Effector memory CD8-positive, alpha-beta T cell (primary cell): ENCODE measurements at places on chromosomes 7 and 10.

- no peak for DNase-seq
Measured at GRCh38 chr7:129517931-129518330, 15.6 kb downstream of the SMKR1 start.

DNA sequence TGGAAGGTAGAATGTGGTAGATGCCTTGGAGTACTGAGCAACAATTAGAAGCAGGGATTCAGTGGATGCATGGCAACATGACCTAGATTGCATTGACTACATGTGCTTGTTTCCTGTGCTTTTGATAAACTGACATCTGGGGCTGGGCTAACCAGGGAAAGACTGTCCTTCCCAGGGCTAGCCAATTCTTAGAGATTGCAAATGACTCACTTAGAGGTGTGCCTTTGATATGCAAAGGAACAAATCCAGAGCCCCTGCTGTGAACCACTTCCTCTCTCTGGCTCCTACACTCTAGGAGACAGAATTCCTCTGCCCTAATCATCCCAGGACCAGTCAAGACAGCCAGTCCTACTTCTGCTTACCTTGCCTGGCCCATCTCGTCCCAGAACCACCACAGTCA lies 651.5 kb downstream of the LRMDA start:
- DNase-seq, result no peak

- no peak for DNase-seq
Measured at GRCh38 chr10:61655335-61655851, 7.3 kb upstream of the CABCOCO1 start.

DNA sequence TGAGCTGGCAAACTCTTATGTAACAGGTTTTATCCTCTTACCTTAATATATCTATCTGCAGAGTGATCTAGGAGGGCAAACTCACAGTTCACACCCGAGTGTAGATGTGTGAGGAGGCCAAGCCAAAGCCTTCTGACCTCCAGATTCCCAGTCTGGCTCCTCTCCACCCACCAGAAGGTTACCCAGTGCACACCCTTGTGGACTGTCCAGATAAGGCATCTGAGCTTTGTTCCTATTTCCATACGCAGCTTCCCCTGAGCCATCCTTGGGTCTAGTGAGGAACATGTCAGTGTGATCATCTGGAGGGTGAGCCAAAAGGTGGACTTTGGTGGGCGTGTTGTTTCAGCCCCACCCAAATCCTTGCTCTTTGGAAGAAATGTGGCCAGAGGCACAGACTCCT lies 203.0 kb upstream of the MEOX2 start:
- DNase-seq, result no peak

- DNase-seq, result no peak
Measured at GRCh38 chr10:120977897-120978296, 126.7 kb downstream of the WDR11 start.
